ENCODE measurements at places on chromosomes 7 and 10.

- ATAC-seq: no peak
Observed at GRCh38 chr7:71495828-71496227, 363.9 kb downstream of the GALNT17 start.

GRCh38 chr10:61901829-61902444 lies 438 bp downstream of the ARID5B start:
- peak; percentile 1 for ATAC-seq

DNA sequence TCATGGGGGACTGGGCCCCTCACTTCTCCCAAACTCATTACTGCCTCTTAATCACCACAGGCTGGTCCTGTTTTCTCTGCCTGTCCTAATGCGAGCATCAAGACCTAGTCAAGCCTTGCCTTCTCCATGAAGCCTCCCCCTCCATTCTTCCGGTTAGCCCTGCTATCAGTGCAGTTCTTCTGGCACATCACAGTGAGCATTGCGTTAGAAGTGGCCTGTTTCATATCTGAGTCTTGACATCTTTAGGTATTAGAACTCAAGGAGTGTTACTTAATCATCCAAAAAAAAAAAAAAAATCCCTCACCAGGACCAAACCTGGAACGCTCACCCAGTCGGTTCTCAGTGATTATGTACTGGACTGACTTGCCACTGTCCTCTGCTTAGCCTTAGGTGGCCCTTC lies 17.4 kb downstream of the SNX10 start:
- no peak for ATAC-seq

DNA sequence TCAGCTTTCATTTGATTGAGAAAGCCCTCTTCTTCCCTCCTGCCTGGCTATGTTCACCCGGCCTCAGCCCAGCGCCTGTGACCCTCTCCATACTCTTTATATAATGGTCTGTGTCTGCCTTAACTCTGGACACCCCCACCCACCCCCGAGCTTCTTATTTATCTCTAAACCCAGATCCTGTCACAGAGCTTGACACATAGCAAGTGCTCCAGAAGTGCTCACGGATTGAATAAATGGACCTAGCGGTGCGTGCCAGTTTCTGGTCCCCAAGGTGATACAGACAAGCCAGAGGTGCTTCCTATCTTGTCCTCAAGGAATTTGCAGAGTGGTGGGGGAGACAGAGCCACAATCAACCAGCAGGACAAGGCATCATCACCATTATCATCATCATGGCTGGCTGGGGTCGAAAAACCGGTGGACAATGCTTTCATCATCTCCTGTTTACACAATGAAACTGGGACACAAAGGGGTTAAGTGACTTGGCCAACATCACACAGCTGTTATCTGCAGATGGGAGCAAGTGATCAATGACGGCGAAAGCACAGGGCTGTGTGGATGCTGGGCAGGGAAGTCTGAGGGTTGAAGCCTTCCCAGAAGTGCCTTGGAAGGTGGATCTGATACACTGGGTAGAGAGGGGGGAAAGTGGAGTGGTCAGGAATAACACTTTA lies 2.2 kb upstream of the LOXL4 start:
- ATAC-seq: no peak

GRCh38 chr10:72754275-72755032 lies 62.5 kb downstream of the MCU start:
- ATAC-seq: no peak

GRCh38 chr10:68598978-68599770 lies 39.0 kb downstream of the TET1 start:
- ATAC-seq: no peak

DNA sequence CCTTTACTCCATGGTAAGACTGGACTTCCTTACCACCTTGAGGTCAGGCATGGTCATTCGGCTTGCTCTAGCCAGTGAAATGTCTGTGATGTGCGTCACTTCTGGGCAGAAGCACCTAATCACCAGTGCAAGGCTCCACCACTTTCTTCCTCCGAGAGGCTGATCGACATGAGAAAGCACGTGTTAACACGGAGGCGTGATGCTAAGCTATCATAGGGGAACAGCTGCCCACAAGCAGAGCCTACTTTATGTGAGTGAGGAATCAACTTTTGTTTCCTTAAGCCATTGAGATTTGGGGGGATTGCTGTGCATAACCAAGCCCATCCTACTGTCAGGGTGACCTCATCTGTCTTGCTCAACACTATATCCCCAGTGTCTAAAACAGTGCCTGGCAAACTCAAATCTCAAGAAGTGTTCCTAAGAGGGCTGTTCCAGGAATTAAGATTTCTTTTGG lies 23.1 kb upstream of the SAR1A start:
- no peak for ATAC-seq

GRCh38 chr10:85791818-85792532 lies 574.6 kb downstream of the GRID1 start:
- no peak for ATAC-seq

- no peak for ATAC-seq
Observed at GRCh38 chr10:124409696-124410095, 9.0 kb downstream of the OAT start.

DNA sequence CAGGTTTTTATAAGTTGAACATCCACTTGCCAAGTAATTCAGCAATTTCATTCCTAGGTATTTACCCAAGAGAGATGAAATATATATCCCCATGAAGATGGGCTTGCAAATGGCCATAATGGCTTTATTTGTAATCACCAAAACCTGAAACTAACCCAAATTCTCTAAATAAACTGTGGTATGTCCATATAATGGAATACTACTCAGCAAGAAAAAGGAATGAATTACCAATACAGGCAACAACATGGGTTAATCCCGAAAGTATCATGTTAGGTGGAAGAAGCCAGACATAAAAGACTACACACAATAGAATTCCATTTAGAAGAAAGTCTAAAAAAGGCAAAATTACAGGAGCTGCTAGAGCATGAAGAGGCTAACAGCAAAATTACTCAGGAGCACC lies 101.4 kb upstream of the PPP2R2D start:
- no peak for ATAC-seq

DNA sequence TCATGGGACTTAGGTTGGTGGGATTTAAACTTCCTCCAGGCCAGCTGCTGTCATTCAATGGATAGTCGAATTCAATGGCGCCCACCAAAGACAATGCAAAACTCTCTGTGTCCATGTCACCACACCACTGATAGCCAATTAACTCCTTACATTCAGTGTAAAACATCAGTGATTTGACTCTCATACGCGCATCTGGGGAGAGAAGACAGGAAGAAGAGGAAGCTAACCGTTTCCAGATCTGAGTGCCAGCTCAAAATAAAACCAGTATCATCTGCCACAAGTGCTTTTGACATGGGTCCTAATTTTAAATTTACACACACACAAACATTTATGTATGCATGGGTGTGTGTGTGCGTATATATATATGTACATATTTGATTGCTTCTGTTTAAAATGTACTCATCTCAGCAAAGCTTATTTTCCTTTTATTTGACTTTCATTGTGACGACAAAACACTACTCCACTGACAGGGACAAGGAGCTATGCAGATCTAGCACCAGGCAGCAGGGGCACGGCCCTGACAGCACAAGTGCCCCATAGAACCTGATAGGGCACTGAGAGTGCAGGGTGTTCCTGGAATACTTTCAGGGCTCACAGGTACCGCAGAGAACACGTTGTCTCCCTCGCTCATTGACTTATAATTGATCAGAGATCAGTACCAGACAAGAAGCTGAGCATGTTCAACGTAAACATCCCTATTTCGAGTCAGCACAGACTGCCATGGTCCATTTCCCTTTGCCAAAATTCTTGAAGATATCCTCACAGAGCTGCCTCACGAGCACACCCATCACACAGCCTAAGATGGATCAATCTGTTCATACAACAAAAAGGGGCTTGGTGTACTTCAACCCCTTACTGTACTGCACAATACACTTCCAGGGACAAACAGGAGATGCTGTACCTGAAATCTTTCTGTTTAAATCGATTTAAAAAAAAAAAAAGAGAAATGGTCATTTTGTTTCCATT lies 176.1 kb downstream of the COBL start:
- peak; percentile 21 for ATAC-seq

- ATAC-seq: no peak
Observed at GRCh38 chr10:8776926-8777622, 722.6 kb downstream of the GATA3 start.

- ATAC-seq: no peak
Observed at GRCh38 chr10:14063531-14064285, 267.0 kb downstream of the FRMD4A start.

DNA sequence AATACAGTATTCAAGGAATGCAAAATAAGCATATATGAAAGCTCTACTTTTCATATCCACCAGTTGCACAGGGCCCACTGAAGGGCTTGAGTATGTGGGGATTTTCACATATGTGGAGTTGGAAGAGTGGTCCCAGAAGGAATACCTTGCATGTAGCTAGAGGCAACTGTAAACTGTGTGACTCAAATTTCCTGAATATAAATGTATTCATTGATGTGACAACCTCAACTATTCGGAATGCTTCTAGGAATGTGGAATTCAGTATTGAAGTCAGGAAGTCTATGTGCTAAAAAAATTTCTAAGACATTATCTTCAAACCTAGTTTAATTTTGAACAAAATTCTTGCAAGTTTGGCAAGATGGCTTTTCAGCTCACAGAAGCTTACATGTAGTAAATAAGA lies 695.5 kb upstream of the SEMA3D start:
- ATAC-seq: no peak

DNA sequence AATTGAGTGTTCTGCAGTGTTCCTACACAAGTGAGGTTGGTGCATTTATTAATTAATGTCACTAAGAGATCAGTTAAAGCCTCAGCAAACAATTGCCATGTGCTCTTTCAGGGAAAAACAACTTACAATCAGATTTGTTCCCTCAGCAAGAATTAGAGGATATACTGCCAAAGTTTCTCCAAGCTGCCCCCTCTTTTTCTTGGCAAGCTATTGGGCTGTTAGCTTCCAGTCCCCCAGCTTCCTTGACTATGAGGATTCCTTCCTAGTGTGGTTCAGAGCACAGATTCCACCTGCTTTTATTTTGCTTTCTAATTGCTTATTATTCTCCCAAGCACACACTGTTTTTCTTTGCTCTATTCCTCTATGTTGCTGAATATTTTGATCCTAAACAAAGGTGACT lies 112.7 kb downstream of the RBM20 start:
- ATAC-seq: no peak

DNA sequence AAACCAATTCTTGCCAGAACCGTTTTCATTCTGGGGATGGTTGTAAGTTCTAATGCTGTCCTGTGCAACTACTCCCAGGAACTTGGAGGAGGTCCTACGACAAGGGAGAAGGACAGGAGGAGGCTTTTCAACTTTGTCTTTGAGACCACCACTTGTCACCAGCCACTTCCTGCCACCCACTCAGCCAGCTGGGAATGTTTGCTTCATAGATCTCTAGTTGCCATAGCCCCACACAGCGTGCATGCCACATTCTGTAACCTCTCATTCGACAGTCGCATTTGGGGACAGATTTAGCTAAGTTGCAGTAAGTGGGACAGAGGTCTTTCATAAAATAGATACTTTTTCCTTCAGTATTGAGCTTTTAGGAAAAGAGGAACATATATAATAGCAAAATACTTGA lies 78.0 kb downstream of the TAF3 start:
- ATAC-seq: no peak

GRCh38 chr10:30510932-30511700 lies 77.1 kb downstream of the MAP3K8 start:
- peak; percentile 60 for ATAC-seq

GRCh38 chr7:51644216-51644615 lies 327.6 kb upstream of the COBL start:
- ATAC-seq: no peak

GRCh38 chr10:91788527-91788926 lies 9.7 kb upstream of the TNKS2 start:
- no peak for ATAC-seq

DNA sequence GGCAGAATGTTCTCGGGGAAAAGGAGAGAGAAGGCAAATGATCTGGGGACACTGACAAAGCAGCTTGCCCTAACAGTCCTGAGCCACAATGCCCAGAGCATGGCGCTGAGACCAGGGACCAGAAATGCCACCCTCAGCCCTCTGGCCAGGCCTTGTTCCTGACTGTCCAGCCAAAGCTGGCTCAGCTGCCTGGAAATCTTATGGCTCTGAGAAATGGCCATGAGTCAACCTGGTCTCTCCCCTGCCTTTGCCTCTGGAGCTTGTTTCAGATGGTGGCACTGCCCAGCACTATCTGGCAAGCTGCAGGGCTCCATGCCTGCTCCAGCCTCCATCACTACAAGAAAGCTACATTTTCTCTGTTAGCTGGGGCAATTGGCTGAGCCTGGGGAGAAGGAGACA lies 90.5 kb upstream of the PLXNA4 start:
- ATAC-seq: no peak

- no peak for ATAC-seq
Observed at GRCh38 chr7:44645254-44645653, 38.8 kb downstream of the OGDH start.

DNA sequence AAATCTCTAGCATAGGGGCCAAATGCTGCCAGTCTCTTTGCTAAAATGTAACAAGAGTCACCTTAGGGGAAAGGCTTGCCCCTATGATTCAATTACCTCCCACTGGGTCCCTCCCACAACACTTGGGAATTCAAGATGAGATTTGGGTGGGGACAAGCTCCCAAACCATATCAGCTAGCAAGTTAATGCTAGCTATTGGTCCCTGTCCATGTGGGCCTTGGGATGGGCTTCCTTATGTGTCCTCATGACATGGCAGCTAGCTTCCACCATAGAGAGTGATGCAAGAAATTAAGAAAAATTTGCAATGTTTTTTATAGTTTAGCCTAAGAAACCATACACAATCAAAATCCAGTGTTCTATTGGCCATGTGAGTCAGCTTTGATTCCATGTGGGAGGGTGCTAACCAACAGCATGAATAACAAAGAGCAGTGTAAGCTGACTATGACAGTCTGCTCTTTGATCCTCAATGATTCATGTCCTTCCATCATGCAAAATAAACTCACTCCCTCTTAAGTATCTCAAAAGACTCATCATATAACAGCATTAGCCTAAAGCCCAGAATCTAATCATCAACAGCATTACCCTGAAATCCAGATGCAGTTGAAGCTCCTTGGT lies 21.7 kb upstream of the ZNF365 start:
- peak; percentile 100 for ATAC-seq

- no peak for ATAC-seq
Observed at GRCh38 chr7:132381742-132382472, 194.4 kb downstream of the PLXNA4 start.

DNA sequence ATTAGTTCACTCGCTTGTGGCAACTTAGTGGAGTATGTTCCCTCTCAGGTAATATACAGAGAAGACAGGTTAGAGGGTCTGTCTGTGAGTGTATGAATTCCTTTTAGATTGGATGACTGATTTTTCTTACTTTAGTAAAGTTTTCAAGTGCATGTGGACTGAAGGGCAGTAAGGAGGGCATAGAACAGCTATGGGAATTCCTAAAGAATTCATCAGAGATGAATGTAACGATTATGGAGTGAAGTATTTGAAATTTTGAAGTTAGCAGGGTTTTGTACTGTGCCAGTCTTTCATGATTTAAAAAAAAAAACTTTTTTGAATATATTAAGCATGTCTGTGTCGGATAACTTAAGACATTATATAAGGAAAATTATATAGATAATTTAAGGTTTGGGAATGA lies 15.5 kb downstream of the MAPK8 start:
- no peak for ATAC-seq

DNA sequence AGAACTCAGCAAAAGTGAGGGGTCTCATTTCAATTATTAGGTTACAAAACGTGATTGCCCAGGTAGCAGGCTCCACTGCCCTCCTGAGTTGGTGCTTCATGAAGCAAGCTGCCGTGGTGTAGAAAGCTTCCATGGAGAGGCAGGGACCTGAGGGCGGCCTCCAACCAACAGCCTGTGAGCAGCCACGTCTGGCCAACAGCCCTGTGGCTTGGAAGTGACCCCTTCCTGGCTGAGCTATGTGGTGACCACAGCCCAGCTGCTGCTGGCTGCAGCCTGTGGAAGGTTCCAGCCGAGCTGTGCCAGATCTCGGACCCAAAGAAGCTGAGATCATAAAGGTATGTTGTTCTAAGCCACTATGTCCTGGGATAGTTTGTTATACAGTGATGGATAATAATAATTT lies 122.5 kb upstream of the KLF6 start:
- no peak for ATAC-seq
